ENCODE measurements at places on chromosomes 1 and 21. TPM values are rescaled to one million over a fixed set of nuclear protein-coding genes. Genes with fewer than 3 reads are reported as not detected.

The LCE1A gene
- not detected for total RNA-seq

The KLHDC7A gene
- total RNA-seq: 1.3 TPM

The GNAT2 gene
- not detected for total RNA-seq

The KCNE2 gene
- not detected for total RNA-seq

The RNF186 gene
- not detected for total RNA-seq

The FCMR gene
- total RNA-seq: 3.9 TPM

The SIM2 gene
- 5.3 TPM for total RNA-seq

The SHCBP1L gene
- total RNA-seq: not detected

The SYPL2 gene
- 0.10 TPM for total RNA-seq

The PAQR6 gene
- 2.4 TPM for total RNA-seq

The DIRAS3 gene
- 1.0 TPM for total RNA-seq

The SMIM11 gene
- 22.2 TPM for total RNA-seq

The BATF3 gene
- 37.7 TPM for total RNA-seq

The TBX15 gene
- total RNA-seq: not detected

The CCDC27 gene
- not detected for total RNA-seq

The LORICRIN gene
- not detected for total RNA-seq

The CRYAA gene
- total RNA-seq: not detected

The TRPM2 gene
- total RNA-seq: 8.0 TPM

The IGSF9 gene
- total RNA-seq: 0.21 TPM

The RHBDL2 gene
- total RNA-seq: 2.3 TPM

The COL24A1 gene
- total RNA-seq: not detected

The IL19 gene
- total RNA-seq: not detected

The HPCAL4 gene
- 0.34 TPM for total RNA-seq

The TEX38 gene
- not detected for total RNA-seq

Data from A549 treated with GW870086 at 1 μM for 4 hours (cell line).